ENCODE measurements at places on chromosomes 5 and 9.

DNA sequence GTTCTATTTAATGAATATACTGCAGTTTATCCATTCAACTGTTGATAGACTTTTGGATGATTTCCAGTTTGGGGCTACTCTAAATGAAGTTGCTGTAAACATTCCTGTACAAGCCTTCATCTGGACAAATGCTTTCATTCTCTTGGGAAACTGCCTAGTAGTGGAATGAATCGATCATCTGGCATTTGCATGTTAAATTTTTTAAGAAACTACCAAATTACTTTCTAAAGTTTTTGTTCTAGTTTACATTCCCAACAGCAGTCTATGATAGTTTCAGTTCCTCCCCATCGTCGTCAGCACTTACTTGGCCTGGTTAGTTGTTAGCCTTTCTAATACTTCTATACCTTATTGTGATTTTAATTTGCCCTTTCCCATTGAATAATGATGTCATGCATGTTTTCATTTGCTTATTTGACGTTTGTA, 306.3 kb downstream of the FER start:
- DNase-seq = no peak

- DNase-seq = peak; percentile 17
Observed at GRCh38 chr9:7150153-7150890, 392.5 kb downstream of the KDM4C start.

DNA sequence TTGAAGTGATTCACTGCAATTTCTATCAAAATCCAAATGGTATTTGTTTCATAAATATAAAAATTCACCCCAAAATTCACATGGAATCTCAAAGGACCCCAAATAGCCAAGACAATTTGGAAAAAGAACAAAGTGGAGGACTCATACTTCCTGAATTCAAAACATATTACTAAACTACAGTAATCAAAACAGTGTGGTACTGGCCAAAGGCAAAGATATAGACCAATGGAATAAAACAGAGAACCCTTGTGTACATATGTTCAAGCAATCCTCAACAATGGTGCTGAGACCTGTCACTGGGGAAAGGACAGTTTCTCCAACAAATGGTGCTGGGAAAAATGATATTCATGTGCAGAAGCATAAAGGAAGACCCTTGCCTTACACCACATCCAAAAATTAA, 14.0 kb downstream of the OBP2B start:
- no peak for DNase-seq

GRCh38 chr9:137138722-137139467, at the start of gene GRIN1:
Gene GRIN1 (plus strand): TSS chr9:137139154. CDS start chr9:137139487, 333 bp downstream.
- DNase-seq = peak; percentile 9

GRCh38 chr9:98168153-98168780, 24.2 kb downstream of the CORO2A start:
- no peak for DNase-seq

DNA sequence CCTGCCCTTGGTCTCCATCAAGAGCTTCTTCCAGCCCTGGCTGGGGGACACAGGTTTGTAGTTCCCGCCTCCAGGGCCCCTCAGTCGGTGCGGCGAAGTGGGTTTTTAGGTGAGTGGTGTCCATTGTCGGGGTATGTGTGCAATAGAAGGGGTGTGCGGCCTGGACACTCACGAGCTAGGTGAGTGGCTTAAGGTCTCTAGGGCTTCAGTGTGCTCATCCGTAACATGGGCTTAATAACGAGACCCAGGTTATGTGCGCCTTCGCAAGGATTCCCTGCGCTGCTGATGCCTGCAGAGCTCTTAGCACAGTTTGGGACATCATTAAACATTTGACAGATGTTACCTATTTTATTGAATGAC, 656 bp downstream of the CEP78 start:
- no peak for DNase-seq

Data from CD4-positive, alpha-beta T cell treated with Interleukin-4 for 4 hours (primary cell).